ENCODE measurements at places on chromosomes 2 and 18.

DNA sequence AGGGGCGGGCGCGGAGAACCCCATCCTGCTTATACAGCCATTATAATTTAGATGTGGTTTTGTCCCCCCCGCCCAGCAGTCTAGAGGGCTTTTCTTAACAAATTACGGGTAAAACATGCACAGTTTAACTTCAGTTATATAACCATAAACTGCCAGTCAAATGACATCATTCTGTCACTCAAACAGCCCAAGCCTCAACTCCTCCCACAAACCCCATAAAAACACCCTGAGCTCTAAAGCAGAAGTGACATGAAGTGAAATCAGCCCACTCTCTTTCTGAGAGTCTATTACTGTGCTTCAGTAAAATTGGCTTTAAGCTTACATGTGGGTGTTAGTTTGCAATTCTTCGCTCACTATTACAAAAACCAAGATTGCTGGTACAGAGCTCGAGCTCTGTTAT is 705.1 kb upstream of the GCFC2 start:
- no peak for DNase-seq

- DNase-seq: no peak
Observed at GRCh38 chr2:38244301-38244700, 132.8 kb downstream of the ATL2 start.

DNA sequence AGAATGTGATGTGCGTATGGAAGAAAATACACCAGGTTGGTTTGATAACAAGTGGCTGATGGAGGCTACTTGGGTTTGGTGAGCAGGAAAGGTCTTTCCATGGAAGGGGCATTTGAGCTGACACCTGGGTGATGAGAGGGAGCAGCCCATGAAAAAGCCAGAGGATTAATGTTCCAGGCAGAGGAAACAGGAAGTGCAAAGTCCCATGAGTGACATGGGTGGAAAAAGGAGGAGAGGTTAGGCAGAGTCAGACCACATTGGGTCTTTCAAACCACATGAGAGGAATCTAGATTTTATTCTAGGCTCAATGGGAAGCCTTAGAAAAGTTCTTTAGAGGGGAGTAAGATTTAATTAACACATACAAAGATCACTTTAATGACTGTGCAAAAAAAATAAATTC is 195.7 kb downstream of the LRATD1 start:
- peak; percentile 2 for DNase-seq

DNA sequence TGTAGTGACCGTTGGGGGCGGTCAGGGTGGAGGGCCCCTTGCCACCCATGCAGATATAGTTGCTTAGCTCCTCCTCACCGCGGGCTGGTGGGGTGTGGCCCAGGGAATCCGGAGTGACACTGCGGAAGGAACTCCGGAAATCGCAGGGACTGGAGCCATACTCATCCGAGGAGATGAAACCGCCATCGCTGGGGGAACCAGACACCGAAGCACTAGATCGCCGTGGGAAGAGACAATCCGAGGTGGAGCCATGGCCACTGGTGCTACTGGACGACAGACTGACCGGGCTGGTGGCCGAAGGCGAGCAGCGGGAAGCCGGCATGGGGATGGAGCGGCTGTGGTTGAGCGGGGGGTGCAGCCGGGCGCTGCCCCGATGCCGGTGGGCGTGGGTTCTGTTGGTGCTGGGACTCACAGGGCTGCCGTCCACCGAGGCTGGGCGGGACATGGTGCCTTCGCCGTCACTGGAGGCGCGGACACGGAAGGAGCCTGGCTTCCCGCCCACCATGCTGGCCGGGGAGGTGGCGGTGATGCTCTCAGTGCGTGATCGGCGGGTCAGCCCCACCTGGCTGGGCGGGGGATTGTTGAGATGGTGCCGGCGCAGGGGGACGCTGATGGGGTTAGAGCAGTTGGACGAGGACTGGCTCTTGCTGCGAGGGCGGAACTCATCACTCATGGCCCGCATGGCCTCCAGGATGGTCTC is 2.2 kb downstream of the IRS1 start:
- DNase-seq: peak; percentile 24

DNA sequence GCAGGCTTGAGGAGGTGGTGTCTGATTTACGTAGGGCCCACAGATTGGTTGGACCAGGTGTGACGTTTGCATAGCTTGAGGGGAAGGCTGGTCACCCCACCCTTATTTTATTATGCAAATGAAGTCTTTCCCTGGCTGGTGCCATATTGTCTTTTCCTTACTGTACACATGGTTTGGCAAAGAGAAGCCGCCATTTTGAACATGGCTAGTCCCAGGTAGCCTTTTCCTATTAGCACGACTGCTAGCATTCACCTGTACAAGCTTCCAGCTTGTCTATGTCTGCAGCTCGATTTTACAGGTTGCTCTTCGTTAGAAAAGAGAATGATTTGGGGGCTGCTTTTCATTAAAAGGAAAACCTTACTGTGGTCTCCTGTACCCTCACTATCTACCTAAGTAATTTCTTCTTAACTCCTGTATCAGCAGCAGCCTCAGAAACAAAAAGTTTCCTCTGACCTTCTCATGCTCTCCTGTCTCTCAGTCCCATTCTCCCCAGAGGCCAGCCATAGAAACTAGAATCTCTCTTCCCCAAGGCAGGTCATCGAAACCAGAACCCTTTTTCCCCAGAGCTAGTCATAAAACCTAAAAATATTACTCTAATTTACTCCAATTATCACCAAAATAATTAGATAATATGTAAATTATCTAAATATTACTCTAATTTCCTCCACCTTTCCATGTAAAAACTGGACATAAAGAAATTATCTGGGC is 151.8 kb downstream of the B3GNT2 start:
- DNase-seq: no peak
